ENCODE measurements at places on chromosomes 13 and 19. TPM values are rescaled to one million over a fixed set of nuclear protein-coding genes. Genes with fewer than 3 reads are reported as not detected.
A peak's percentile ranks its signal among the peaks of the same experiment; 100 is the strongest.

GRCh38 chr13:31982124-31982523 is 49.5 kb upstream of the FRY start:
- H3K27ac ChIP-seq, result no peak overlapping the region
- no peaks in the 10 kb centered on the region for H3K36me3 ChIP-seq
- DNase-seq, result peak; percentile 31
- H3K4me1 ChIP-seq, result no peaks in the 10 kb centered on the region
- no peak overlapping the region for H3K4me3 ChIP-seq

DNA sequence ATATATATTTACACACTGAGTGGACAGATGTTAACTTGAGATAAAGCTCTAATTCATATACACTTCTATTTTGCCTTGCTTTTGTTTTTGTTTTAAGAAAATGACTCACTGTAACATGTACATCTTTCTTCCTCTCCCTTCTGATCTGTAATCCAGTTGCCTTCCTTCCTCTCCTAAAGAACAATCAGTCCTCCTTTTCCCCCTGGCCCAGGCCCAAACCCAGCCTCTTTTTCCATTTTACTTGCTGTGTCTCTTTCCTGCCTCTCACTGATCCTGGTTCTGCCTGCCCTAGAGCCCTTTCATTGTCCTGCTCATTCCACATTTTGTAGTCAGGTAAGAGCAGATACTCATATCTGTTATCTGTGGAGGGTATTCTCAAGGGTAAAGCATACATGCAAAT is 50.8 kb downstream of the ZAR1L start:
- no peak overlapping the region for H3K4me3 ChIP-seq
- H3K36me3 ChIP-seq, result no peaks in the 10 kb centered on the region
- peaks cover 11% of the 10 kb centered on the region for H3K4me1 ChIP-seq
- peak; percentile 38 for DNase-seq

GRCh38 chr19:10565028-10565566 is 713 bp downstream of the KRI1 start:
- DNase-seq, result peak; percentile 20
- peaks cover 18% of the 10 kb centered on the region for H3K4me1 ChIP-seq
- H3K27ac ChIP-seq, result peak overlapping the region; percentile 84

DNA sequence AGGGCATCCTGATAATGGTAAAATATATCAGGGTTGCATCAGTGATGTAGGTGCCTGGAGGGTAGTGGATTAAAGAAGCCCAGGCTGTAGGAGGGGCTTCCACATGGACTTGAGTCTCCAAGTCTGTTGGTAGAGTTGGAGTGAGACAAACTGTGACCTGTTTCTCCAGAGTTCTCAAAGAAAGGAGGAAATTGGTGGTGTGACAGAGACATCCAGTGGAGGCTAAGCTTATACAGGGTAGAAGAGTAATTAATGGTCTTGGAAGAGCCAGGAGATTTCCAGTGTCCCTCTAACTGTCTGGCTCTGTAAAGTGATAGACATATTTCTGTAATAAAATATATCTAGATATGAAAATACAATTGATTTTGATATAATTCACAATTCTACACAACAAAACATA is 61.1 kb downstream of the GPC5 start:
- no peak overlapping the region for H3K27ac ChIP-seq
- H3K36me3 ChIP-seq, result no peaks in the 10 kb centered on the region
- no peaks in the 10 kb centered on the region for H3K4me1 ChIP-seq
- no peak overlapping the region for H3K4me3 ChIP-seq
- no peak for DNase-seq
- H3K27me3 ChIP-seq, result no peaks in the 10 kb centered on the region

DNA sequence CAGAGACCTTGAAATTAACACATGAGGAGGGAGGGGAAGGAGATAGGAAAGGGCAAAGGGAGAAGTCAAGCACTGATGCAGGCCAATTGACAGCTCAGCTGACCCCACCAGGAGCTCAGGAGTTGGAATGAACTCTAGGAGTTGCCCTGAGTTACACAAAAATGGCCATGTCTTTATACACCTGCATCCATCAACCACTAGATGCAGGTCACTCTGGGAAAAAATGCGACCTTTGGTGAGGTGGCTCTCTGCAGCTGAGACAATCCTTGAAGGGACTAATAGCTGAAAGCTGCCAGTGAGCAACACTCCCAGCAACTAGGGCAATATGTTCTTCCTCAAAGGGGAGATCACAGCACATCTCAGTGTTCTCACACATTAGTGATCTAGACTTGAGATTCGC is 222.8 kb downstream of the RBM26 start:
- no peak overlapping the region for H3K4me3 ChIP-seq
- H3K27me3 ChIP-seq, result no peaks in the 10 kb centered on the region
- no peak for DNase-seq
- H3K27ac ChIP-seq, result no peak overlapping the region
- no peaks in the 10 kb centered on the region for H3K36me3 ChIP-seq

- H3K27ac ChIP-seq, result no peak overlapping the region
- peaks cover 24% of the 10 kb centered on the region for H3K4me1 ChIP-seq
- no peaks in the 10 kb centered on the region for H3K36me3 ChIP-seq
- no peaks in the 10 kb centered on the region for H3K27me3 ChIP-seq
- no peak for DNase-seq
These were observed 10.1 kb downstream of the EPS15L1 start for GRCh38 chr19:16461630-16462051.

GRCh38 chr13:106612688-106613087 is 44.8 kb upstream of the ARGLU1 start:
- H3K36me3 ChIP-seq, result no peaks in the 10 kb centered on the region
- no peak overlapping the region for H3K27ac ChIP-seq
- no peaks in the 10 kb centered on the region for H3K4me1 ChIP-seq
- no peak for DNase-seq

GRCh38 chr13:113854238-113855011 is 9.5 kb downstream of the GAS6 start:
- no peaks in the 10 kb centered on the region for H3K27me3 ChIP-seq
- H3K27ac ChIP-seq, result peak overlapping the region; percentile 72
- peaks cover 17% of the 10 kb centered on the region for H3K36me3 ChIP-seq
- no peak overlapping the region for H3K4me3 ChIP-seq

The UFM1 gene
- 98.3 TPM for polyA plus RNA-seq

The ZNF880 gene
- 36.5 TPM for polyA plus RNA-seq

The ZNF728 gene
- not detected for polyA plus RNA-seq

The CTU1 gene
- 0.98 TPM for polyA plus RNA-seq
